ENCODE measurements at places on chromosomes 2 and 18. TPM values are rescaled to one million over a fixed set of nuclear protein-coding genes. Genes with fewer than 3 reads are reported as not detected.

Gene CD8B2
- total RNA-seq, result not detected

Gene PSMA8
- not detected for total RNA-seq

Gene CCDC74B
- total RNA-seq, result 6.1 TPM

Gene LRP2
- total RNA-seq, result 0.06 TPM

Gene ADAM23
- 10.0 TPM for total RNA-seq

Gene NEU2
- not detected for total RNA-seq

Gene TRABD2A
- 8.9 TPM for total RNA-seq

Gene ARHGEF4
- 7.7 TPM for total RNA-seq

Gene FAM124B
- total RNA-seq, result not detected

Gene ASB18
- total RNA-seq, result not detected

Data from A549 treated with DMSO at 1 μM for 4 hours (cell line).